Aorta (tissue), 5 donors: ENCODE measurements at places on chromosomes 2 and 18.

DNA sequence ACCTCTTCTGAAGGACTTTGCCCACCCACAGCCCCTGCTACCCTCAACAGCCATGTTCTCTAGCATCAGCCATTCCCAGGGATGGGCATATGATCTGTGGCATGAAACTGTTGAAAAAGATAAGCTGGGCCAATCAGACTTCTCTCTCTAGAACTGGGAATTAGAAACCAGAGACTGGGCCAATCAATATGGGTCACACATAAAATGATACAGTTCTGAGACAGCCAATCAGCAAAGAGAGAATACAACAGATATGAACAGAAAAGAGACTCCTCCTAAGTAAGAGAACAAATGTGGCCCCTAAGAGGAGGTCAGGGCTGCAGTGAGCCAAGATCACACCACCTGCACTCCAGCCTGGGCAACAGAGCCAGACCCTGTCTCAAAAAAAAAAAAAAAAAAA, 2.1 kb downstream of the KIDINS220 start:
- no peaks in the 10 kb centered on the region for H3K36me3 ChIP-seq
- no peak overlapping the region for H3K27ac ChIP-seq
- H3K4me1 ChIP-seq = peaks cover 4% of the 10 kb centered on the region
- H3K4me3 ChIP-seq = no peak overlapping the region

DNA sequence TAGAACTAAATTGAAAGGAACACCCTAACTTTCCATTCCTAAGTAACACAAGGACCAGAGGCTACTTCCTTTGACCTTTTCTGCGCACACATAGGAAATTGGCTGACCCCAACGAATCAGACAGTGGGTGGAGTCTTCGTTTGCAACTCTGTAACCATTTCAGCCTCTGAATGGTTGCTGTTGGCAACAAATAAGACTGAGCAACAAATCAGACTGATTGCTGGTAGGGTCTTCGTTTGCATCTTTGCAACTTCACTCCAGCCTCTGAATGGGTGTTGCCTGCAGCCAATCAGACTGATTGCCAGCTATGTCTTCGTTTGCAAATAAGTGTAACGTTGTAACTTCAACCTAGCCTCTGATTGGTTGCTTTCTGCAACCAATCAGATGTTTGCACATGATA, 34.6 kb downstream of the USP40 start:
- DNase-seq = no peak
- H3K4me1 ChIP-seq = no peaks in the 10 kb centered on the region
- no peaks in the 10 kb centered on the region for H3K36me3 ChIP-seq
- H3K27me3 ChIP-seq = no peaks in the 10 kb centered on the region

- H3K4me1 ChIP-seq = peaks cover 5% of the 10 kb centered on the region
- H3K27ac ChIP-seq = no peak overlapping the region
- no peaks in the 10 kb centered on the region for H3K27me3 ChIP-seq
- no peaks in the 10 kb centered on the region for H3K36me3 ChIP-seq
Measured at GRCh38 chr2:181374781-181375675, 82.2 kb upstream of the ITGA4 start.

GRCh38 chr2:215418064-215418963, 17.6 kb downstream of the FN1 start:
- peaks cover 4% of the 10 kb centered on the region for H3K4me1 ChIP-seq
- no peak overlapping the region for H3K27ac ChIP-seq
- H3K4me3 ChIP-seq = no peak overlapping the region
- H3K27me3 ChIP-seq = no peaks in the 10 kb centered on the region

DNA sequence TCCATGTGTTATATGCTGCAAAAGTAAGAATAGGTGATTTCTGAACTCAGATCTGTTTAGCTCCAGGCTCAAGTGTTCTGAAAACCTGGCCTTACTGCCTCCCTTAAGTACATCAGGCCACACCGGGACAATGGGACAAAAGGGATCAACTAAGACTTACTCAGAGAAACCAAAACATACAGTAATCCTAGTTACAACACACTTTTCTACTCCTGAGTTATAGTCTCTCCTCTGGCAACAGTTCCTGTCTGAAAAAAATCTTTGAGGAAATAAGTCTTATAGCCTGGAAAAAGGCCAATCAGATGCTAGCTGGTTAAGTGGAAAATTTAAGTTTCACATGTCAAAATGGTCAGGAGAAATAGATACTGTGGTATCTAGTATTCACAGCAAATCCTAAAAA, 5.6 kb downstream of the METTL5 start:
- H3K4me1 ChIP-seq = peaks cover 3% of the 10 kb centered on the region
- no peak overlapping the region for H3K27ac ChIP-seq
- no peak for DNase-seq
- peaks cover 7% of the 10 kb centered on the region for H3K36me3 ChIP-seq

- no peak overlapping the region for H3K27ac ChIP-seq
- no peaks in the 10 kb centered on the region for H3K27me3 ChIP-seq
- no peaks in the 10 kb centered on the region for H3K36me3 ChIP-seq
- no peaks in the 10 kb centered on the region for H3K4me1 ChIP-seq
Measured at GRCh38 chr2:129623783-129624182, 355.7 kb upstream of the RAB6C start.

- H3K4me3 ChIP-seq = no peak overlapping the region
- H3K36me3 ChIP-seq = no peaks in the 10 kb centered on the region
- H3K27me3 ChIP-seq = no peaks in the 10 kb centered on the region
- DNase-seq = no peak
- H3K4me1 ChIP-seq = no peaks in the 10 kb centered on the region
Measured at GRCh38 chr2:9397201-9397600, 26.1 kb downstream of the ITGB1BP1 start.
